ENCODE measurements at places on chromosomes 2 and 18. TPM values are rescaled to one million over a fixed set of nuclear protein-coding genes. Genes with fewer than 3 reads are reported as not detected.

- DNase-seq = no peak
Measured at GRCh38 chr2:86254576-86255538, 55.6 kb downstream of the MRPL35 start.

GRCh38 chr18:56166914-56167313 is 471.5 kb downstream of the TXNL1 start:
- no peak for DNase-seq

DNA sequence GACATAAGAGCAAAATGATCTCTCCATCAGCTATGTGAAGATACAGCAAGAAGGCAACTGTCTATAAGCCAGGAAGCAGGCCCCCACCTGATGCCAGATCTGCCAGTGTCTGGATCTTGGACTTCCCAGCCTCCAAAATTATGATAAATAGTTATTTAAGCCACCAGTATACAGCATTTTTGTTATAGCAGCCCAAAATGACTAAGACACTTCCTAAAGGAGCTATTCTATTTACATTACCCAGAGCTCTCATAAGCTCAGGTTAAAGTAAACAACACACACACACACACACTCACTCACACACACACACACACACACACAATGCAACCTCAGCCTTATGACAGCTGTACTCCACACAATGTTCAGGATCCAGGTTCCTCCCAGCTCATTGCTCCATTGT is 5.7 kb upstream of the YPEL5 start:
- DNase-seq = no peak

DNA sequence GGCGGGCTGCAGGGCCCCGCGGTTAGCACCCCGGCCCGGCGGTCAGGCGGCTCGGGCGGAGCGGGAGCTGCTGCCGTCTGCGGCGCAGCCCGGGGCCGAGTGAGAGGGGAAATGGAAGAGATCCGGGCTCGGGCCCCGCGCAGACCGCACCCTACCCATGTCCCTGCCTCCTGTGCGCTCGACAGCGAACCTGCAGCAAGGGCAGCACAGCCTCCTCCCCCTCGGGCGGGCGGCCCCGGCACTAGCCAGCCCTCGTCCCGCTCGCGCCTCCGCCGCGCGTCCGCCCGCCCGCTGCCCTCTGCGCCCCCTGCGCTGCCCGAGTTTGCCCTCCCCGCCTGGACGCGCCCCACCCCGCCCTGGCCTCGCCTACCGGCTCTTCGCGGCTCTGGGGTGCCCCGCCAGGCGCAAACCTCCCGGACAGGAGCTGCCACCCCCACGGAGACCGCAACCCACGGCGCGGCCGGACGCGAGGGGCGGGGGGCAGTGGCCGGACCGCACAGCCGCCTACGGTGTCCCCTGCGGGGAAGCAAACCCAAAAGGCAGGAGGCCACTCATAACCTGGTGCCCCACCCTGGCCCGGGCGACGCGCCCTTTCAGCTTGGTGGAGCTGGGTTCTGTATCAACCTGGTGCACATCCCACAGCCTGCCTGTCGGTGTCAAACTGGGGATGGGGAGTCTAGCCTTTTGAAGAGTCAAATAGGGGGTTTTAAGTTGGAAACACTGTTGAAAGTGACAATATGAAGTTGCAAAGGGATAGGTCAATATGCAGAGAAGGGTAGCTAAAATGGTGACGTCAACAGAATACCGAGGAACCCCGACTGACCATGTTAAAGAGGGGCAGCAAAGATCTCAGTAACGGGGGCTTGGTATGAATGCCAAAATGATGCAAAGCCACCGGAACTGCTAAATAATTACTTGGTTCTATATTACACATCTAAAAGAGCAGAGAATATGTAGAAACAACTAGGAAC is at the start of gene IHH:
Gene IHH, minus strand, starts transcription at position 101 of the 971 bp plus-strand sequence. CDS start 454 bp downstream, outside the sequence.
- DNase-seq = no peak

GRCh38 chr2:239539083-239539775 is 138.4 kb upstream of the HDAC4 start:
- DNase-seq = no peak

Gene ALPG
- not detected for polyA plus RNA-seq

DNA sequence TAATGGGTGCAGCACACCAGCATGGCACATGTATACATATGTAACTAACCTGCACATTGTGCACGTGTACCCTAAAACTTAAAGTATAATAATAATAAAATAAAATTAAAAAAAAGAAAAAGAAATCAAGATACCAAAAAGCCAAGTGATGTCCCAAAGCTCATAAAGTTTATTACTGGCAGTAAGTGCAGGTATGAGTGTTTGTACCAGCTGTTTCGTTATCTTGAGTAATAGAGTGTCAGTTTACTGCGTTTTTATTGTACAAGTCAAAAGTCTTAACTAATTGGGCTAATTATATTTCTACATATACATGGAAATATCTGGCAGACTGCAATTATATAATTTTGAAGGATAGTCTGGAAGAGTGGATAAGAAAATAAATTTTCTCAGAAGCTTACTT is 41.8 kb downstream of the MFSD6 start:
- no peak for DNase-seq

- no peak for DNase-seq
Measured at GRCh38 chr2:127105656-127106456, 1.1 kb downstream of the BIN1 start.

- DNase-seq = no peak
Measured at GRCh38 chr18:25464227-25464626, 112.3 kb upstream of the ZNF521 start.

DNA sequence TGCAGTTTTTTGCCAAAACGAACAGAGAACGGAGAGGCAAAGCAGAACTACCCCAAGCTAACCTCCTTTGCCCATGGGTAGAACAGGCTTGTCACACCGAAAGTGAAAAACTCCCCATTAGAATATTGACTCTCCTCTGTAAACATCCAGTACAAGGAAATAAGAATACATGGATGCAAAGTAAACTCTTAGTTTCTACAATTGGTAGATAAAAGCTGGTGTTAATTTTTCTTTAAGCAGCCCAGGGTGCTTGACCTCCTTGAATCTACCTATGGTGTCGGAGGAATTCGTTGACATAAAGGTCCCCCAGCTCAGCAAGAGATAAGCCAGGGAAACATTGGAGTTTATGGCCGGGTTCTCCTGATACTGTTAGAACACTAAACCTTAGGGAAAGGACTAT is 48.4 kb upstream of the DSG1 start:
- no peak for DNase-seq

Gene MARCHF4
- polyA plus RNA-seq = 0.04 TPM

DNA sequence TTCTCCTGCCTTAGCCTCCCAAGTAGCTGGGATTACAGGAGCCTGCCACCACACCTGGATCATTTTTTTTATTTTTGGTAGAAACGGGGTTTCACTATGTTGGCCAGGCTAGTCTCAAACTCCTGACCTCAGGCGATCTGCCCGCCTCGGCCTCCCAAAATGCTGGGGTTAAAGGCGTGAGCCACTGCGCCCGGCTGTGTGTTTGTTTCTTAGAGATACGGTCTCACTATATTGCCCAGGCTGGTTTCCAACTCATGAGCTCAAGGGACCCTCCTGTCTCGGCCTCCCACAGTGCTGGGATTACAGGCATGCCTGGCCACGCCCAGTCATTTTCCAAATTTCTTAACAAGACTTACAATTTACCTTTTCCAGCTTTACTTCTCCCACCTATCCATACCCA is 940 bp upstream of the MRPL19 start:
- no peak for DNase-seq

Gene ATRAID
- 85.3 TPM for polyA plus RNA-seq

Gene ARL4C
- 4.4 TPM for polyA plus RNA-seq

DNA sequence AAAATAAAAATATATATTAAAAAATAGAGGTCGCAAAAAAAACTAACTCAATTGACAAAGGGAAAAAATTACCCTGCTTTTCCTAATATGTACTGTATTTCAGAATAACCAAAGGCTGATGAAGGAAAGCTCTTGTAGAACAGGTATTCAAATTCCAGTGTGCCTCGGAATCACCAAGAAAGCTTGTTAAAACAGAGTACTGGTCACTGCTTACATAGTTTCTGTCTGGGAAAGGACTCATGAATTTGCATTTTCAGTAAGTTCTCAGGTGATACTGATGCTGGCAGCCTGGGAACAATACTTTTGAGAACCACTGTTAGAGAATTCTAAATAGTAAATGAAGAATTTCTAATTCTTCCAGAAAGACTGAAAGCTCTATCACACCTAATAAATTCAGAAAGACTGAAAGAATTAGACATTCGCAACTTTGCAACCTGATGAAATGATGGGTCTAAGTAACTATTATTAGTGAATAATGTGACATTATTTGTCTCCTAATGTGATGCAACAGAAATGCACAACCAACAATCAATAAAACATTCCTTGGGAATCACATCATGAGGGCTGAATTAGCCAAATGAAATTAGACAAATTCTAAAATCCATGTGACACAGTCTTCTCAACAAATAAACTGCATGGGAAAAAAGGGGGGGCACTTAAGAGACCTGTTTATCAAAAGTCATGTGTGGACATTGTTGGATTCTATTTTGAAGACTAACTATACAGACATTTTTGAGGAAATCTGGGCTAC is 21.9 kb downstream of the RPRD1A start:
- no peak for DNase-seq

Gene FEV
- not detected for polyA plus RNA-seq

Gene TCF4
- polyA plus RNA-seq = 100 TPM

DNA sequence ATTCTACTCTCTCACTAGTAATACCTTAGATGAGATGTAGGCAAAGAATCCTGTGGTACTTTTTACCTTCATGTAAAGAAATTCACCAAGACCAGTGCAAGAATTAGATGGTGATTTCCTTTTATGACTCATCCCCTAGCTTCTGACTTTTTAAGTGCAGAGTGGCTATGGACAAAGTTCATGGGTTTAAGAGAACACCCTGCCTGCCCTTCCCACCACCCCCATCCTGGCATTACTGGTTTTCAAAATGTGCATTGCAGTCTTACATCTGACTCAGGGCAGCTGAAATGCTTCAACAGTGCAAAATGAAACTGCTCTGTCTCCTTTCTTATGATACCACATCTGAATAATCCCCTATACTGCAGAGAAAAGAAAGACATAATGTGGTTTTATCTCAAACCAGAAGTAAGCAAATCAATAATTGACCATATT is 22.6 kb downstream of the MAIP1 start:
- no peak for DNase-seq

DNA sequence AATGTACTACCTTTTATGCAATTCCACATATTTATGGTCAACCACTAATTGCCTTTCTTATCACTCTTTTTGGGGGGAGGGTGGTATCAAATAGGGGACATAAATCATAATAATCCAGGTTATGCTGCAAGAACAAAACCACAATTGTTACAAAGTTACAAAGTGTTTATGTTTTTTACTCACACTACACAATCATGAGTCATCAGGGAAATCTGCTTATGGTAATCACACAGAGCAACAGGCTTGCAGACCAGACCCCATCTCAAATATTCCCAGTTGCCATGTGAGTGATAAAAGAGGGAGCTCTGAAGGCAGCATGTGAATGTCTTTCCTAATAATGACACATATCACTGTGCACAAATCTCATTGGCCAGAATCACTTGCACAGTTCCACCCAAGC is 304.7 kb upstream of the TMEFF2 start:
- no peak for DNase-seq

DNA sequence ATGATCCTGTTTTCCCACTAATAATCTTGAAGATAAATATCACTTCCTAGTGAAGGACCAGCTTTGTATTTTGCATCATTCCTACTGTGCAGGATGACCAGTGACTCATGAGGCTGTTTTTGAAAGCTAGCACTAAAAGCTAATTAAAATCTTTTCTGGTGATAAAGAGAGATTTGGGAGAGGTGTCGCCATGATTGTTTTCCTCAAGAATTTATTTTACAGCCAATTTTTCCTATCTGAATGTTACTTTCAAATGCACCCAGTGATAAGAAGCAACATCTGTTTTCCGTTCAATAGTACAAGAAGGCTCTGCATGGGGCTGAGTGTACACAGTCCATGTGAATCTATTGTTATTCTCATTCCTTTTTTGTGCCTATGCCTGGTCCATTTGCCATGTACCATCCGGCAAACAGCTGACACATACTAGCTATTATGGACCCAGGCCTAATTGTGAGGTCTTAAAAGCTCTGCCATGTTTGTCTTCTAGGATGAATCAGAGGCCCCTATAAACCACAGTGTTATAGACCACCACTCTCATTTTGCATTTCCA is 28.4 kb downstream of the MEIS1 start:
- no peak for DNase-seq

Gene DSG2
- polyA plus RNA-seq = 4.9 TPM

Gene RIT2
- polyA plus RNA-seq = not detected

GRCh38 chr18:35460736-35461161 is 37.0 kb downstream of the INO80C start:
- no peak for DNase-seq

Gene DUSP19
- polyA plus RNA-seq = 2.2 TPM

- no peak for DNase-seq
Measured at GRCh38 chr18:2680216-2680792, 24.8 kb downstream of the SMCHD1 start.

Gene DNAJC5G
- polyA plus RNA-seq = 0.24 TPM

GRCh38 chr18:7568426-7568825 is 1.3 kb downstream of the PTPRM start:
- DNase-seq = no peak
